ENCODE measurements at places on chromosomes 2 and 18. TPM values are rescaled to one million over a fixed set of nuclear protein-coding genes. Genes with fewer than 3 reads are reported as not detected.
A peak's percentile ranks its signal among the peaks of the same experiment; 100 is the strongest.

- DNase-seq = no peak
These were observed 71.0 kb downstream of the ARL4C start for GRCh38 chr2:234425639-234426603.

COX5B gene
- 204 TPM for total RNA-seq

DNA sequence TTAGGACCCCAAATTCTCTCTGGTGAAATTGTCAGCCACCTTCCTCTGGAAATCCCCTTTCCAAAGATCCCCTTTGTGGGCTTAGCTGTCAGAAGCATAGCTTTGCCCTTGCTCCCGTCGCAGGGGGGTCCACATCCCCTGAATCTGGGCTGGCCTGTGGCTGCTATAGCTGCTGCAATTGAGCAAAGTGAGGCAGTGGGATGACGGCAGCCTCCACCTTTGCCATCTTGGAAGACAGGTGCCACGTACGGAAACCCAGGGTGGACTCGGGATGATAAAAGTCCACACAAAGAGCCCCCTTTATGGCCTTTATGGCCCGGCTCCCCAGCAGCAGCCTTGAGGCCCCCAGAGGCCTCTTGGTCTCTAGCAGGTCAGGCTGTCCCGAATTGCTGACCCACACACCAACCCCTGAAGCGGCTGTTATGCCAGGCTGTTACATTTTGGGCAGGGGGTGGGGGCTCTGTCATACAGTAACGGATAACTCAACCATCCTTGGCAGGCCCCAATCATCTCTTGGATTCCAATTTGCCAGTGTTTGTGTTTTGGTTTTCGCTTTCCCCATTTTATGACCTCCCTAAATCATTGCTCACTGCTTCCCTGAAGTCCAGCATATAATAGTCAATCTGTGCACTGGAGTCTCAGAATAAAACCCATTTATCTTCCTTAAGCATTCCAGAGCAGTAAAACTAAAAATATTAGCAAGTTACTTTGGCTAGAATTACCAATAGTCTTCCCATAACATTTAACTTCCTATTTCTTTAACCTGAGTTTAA, 33.2 kb upstream of the ID2 start:
- DNase-seq = no peak

REEP1 gene
- total RNA-seq = 4.1 TPM

ALPG gene
- not detected for total RNA-seq

CHRNA1 gene
- total RNA-seq = 3.9 TPM

DNA sequence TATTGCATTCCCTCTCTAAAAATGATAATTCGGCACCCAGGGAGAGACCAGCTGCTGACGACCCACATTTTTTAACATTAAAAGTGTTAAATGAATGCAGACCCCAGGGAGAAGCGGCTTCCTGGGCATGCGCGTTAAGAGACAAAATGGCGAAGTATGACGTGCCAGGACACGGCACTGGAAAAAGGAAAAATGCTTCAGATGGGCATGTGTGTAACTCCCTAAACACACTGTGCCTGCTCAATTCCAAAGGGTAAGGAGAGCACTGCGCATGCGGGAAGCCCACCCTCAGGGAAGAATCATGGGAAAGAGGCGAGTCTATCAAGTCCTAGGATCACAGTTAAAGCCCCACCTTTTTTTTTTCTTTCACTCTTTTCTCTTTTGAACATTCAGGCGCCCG, 58.1 kb downstream of the CYP26B1 start:
- no peak for DNase-seq

- no peak for DNase-seq
These were observed 135.2 kb downstream of the LAMA1 start for GRCh38 chr18:6982398-6982797.

TNS1 gene
- 255 TPM for total RNA-seq

GRCh38 chr2:148565272-148565894, 79.2 kb upstream of the EPC2 start:
- no peak for DNase-seq

DNA sequence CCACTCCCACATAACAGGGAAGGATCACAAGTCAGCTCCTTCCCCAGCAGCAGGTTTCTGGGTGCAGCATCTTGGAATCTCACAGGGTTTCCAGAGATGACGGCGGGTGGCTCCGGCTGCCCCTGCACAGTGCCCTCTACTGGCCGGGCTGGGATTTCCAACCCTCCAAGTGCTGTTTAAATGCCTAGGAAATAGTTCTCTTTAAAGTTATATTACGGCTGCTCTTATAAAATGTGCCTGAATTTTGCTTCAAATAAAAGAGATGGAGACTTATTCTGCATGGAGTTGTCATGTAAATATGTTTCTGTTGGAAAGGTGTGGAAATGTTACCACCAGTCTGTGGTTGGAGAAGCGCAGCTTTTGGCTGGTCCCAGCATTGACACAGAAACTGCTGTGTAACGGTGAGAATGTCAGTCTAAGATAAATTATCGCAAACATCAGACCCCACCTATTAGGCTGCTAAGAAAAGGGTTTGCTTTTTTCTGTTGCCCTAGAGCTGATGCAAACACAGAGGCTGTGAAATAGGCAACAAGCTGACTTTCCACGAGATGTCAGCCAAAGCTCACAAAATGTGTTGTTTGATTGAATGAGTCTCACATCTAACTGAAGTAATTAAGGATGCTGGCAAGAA, 3.3 kb upstream of the HJURP start:
- no peak for DNase-seq

C2orf78 gene
- total RNA-seq = 1.7 TPM

TRIM43 gene
- total RNA-seq = not detected

DNA sequence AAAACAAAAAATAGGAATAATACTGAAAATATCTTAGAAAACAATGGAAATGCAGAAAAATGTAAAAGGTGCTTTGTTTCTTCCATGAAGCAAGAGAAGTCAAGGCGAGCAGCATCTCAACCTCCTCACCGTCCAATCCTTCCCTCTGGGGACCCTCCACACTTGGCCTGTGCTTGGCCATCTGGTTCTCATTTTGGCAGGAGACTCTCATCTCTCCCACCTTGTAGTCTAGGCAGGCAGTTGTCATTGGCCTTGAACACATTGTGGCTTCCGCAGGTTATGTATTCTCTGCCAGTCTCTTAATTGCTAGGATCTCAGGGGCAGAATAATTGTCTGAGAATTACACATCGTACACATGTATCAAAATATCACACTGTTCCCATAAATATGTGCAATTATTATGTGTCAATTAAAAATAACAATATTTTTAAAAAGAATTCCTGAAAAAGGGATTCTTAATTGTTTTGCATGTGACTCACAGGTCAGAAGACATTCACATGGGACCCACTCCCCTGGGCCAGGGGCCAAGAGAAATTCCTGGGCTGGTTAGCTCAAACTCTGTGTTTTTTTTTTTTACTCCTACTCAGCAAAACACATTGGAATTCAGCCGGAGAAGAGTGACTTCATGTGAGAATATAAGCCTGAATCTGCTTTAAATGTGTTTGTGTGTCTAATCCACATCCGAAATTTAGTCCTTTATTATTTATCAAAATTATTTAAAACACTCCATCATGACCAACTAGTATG, 14.0 kb upstream of the ANKRD62 start:
- DNase-seq = peak; percentile 50

DNA sequence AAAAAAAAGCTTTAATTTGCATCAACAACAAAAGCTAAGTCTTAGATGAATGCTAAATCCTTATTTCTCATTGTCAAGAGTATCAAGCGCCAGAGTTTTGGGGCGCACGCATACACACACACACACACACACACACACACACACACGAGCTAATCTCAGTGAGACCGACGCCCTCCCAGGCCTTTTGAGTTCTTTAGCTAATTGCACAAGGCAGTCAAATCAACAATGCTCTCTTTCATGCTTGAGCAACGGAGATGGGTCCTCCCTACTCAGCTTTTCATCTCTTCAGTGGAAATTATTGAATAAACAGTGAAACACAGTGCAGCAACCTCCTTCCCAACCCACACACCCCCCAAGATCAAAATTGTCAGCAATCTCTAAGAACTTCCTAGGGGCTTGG, 19.2 kb downstream of the GKN1 start:
- DNase-seq = no peak

- no peak for DNase-seq
These were observed 140.5 kb downstream of the INHBB start for GRCh38 chr2:120486441-120486840.

NOL4 gene
- total RNA-seq = 2.9 TPM
